Naive B cell (primary cell): ENCODE measurements at places on chromosomes 5 and 9. TPM values are rescaled to one million over a fixed set of nuclear protein-coding genes. Genes with fewer than 3 reads are reported as not detected.

The ECSCR gene
- polyA plus RNA-seq = not detected

The MZB1 gene
- polyA plus RNA-seq = 49.7 TPM

The PJA2 gene
- 66.2 TPM for polyA plus RNA-seq

The BHMT2 gene
- not detected for polyA plus RNA-seq

The IRF1 gene
- 325 TPM for polyA plus RNA-seq
